ENCODE measurements at places on chromosomes 7 and 10.

DNA sequence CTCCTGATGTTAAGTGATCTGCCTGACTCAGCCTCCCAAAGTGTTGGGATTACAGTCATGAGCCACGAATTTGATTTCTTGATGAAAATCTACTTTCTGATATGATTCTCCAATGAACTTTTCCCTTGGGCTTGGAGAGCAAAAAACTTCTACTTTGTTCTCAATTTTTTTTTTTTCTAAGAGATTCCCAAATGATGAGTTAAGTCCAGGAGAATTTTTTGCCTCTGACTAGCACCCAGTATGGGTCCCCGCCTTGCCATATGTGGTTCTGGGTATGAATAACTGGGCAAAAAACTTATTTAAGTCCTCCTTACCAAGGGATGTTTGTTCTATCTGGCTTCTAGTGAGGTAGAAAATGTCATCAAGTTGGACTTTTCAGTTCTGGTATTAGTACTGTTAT, 147.9 kb upstream of the LYZL1 start:
- H3K4me1 ChIP-seq: no peaks in the 10 kb centered on the region
- H3K27me3 ChIP-seq: peaks cover 9% of the 10 kb centered on the region
- H3K4me3 ChIP-seq: no peak overlapping the region
- H3K27ac ChIP-seq: no peak overlapping the region
- H3K36me3 ChIP-seq: no peaks in the 10 kb centered on the region

DNA sequence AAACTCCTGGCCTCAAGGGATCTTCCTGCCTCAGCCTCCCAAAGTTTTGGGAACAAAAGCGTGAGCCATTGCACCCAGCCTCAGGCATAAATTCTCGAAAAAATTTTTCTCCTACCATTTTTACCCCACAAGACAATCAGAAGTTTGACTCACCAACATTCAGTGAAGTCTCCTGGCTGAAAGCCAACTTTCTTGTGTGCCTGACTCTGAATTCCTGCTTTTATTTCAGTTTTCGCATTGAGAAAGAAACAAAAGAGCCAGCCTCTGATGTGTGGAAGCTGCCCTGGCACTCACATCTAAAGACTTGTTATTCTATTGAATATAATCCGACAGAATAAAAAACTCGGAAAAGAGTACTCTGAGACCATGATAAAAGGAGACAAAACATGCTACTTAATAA, 402.9 kb downstream of the MAGI2 start:
- H3K27me3 ChIP-seq: no peaks in the 10 kb centered on the region
- no peak for DNase-seq
- H3K36me3 ChIP-seq: no peaks in the 10 kb centered on the region
- H3K4me1 ChIP-seq: no peaks in the 10 kb centered on the region

DNA sequence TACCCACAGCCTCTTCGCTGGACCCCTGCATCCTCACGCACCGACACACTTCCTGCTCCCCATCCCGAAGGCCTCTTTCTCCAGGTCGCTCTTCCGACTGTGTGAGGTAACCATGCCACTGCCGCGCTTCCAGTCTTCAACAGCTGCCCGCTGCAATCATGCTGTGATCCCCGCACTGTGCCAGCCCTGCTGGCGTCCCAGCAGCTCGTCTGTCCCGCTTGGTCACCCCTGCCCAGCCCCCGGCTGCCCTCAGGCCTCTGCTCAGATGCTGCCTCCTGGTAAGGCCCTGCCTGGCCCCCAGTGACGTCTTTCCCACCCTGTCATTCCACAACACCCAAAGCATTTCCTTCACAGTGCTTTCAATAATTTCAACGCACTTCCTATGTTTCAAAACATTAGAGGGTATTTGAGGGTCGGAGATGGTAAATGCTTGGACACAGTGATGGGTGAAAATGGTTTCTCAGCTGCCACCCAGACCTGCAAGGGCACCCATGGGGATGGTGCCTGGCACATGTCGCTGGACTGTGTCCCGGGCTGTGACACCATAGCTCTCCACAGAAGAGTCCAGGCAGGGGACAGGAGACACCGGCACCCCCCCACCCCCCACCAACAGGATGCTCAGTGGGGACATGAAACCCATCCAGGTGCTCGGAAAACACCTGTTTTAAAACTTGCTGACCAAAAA, 125.2 kb downstream of the MAD1L1 start:
- no peak overlapping the region for H3K27ac ChIP-seq
- no peak overlapping the region for H3K4me3 ChIP-seq
- DNase-seq: no peak
- H3K27me3 ChIP-seq: no peaks in the 10 kb centered on the region
- H3K36me3 ChIP-seq: peaks cover 7% of the 10 kb centered on the region

DNA sequence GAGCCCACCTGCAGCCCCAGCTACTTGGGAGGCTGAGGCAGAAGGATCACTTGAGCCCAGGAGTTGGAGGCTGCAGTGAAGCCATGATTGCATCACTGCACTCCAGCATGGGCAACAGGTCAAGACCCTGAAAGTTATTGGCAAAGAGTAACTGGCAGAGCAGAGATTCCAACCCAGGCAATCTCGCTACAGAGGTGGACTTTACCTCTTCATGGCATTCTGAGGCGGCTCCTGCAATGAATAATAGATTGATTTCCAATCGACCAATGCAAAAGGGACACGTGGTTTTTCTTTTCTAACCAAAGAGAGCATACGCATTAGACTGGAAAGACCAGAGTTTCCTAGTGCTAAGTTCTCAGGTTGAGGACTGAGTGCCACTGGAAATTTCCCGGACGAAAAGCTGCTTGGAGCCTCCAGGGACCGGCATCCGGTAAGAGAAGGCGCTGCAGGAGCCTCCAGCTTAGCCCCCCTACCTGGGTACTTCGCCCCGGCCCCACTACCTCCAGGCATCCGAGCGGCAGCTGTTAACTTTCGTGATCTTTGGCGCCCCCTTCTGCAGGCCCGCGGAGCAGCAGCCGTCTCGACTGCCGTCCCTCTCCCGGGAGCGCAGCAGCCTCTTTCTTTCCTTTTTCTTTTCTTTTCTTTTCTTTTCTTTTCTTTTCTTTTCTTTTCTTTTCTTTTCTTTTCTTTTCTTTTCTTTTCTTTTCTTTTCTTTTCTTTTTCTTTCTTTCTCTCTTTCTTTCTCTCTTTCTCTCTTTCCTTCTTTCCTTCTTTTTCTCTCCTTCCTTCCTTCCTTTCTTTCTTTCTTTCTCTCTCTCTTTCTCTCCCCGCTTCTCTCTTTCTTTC, 4.1 kb downstream of the MBLAC1 start:
- no peaks in the 10 kb centered on the region for H3K27me3 ChIP-seq
- H3K27ac ChIP-seq: no peak overlapping the region
- peak overlapping the region; percentile 18 for H3K4me3 ChIP-seq
- H3K36me3 ChIP-seq: peaks cover 12% of the 10 kb centered on the region
- H3K4me1 ChIP-seq: peaks cover 36% of the 10 kb centered on the region

GRCh38 chr7:143265017-143265693, 1.9 kb downstream of the GSTK1 start:
- H3K4me3 ChIP-seq: peak overlapping the region; percentile 97
- DNase-seq: no peak
- peaks cover 62% of the 10 kb centered on the region for H3K36me3 ChIP-seq

GRCh38 chr10:109928475-109928891, 5.2 kb upstream of the XPNPEP1 start:
- H3K4me3 ChIP-seq: no peak overlapping the region
- peaks cover 19% of the 10 kb centered on the region for H3K4me1 ChIP-seq
- H3K27me3 ChIP-seq: no peaks in the 10 kb centered on the region
- no peak overlapping the region for H3K27ac ChIP-seq

- DNase-seq: no peak
- H3K4me1 ChIP-seq: no peaks in the 10 kb centered on the region
- no peaks in the 10 kb centered on the region for H3K27me3 ChIP-seq
- H3K27ac ChIP-seq: no peak overlapping the region
These were observed 109.1 kb upstream of the GRM3 start for GRCh38 chr7:86534641-86535040.

- DNase-seq: no peak
- H3K36me3 ChIP-seq: no peaks in the 10 kb centered on the region
- H3K27ac ChIP-seq: no peak overlapping the region
These were observed 66.4 kb downstream of the MTURN start for GRCh38 chr7:30201161-30201666.

DNA sequence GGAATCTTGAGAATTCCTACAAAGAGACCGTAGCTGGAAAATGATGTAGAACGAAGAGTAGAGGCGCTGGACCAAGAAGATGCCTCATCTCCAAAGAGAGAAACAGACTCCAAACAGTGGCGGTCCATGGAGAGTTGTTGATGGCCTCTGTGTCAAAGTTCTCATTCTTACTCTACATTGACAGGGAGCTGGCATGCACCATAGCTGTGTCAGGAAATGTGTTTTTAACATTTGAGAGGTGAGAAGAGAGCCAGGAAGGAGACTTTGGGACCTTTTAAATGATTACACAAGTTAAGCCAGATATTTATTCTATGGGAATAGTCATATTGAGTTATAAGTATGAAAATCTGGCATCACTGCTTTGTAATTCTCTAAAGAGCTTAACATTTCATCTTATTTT, 61.5 kb upstream of the FERD3L start:
- H3K4me1 ChIP-seq: no peaks in the 10 kb centered on the region
- H3K27me3 ChIP-seq: no peaks in the 10 kb centered on the region
- no peak overlapping the region for H3K4me3 ChIP-seq
- no peaks in the 10 kb centered on the region for H3K36me3 ChIP-seq

GRCh38 chr10:31121757-31122577, 90.3 kb upstream of the ZNF438 start:
- H3K27ac ChIP-seq: no peak overlapping the region
- peaks cover 1% of the 10 kb centered on the region for H3K4me1 ChIP-seq
- no peaks in the 10 kb centered on the region for H3K36me3 ChIP-seq
- no peak overlapping the region for H3K4me3 ChIP-seq

GRCh38 chr7:149790146-149790548, 16.8 kb upstream of the ZNF467 start:
- no peak overlapping the region for H3K27ac ChIP-seq
- H3K36me3 ChIP-seq: no peaks in the 10 kb centered on the region
- peaks cover 3% of the 10 kb centered on the region for H3K4me1 ChIP-seq
- no peak overlapping the region for H3K4me3 ChIP-seq

DNA sequence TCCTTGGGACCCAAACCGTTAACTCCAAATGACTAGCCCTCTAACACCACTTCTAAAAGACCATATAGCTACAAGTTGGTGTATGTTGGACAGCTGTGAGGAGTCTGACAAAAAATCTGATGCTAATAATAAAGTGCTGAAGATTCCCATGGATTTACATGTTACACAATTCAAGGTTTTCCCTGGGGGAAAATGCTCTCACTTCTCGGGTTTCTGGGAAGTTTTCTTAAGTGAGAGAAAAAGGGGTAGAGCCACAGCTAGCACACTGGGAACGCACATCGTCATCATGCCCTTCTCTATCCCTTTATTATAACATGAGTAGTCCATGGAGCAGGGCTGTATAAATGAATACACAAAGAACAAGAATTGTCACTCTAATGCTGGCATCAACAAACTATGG, 162.1 kb downstream of the CHCHD3 start:
- peaks cover 5% of the 10 kb centered on the region for H3K36me3 ChIP-seq
- no peaks in the 10 kb centered on the region for H3K27me3 ChIP-seq
- H3K4me3 ChIP-seq: no peak overlapping the region
- no peak for DNase-seq
- no peak overlapping the region for H3K27ac ChIP-seq
- no peaks in the 10 kb centered on the region for H3K4me1 ChIP-seq

DNA sequence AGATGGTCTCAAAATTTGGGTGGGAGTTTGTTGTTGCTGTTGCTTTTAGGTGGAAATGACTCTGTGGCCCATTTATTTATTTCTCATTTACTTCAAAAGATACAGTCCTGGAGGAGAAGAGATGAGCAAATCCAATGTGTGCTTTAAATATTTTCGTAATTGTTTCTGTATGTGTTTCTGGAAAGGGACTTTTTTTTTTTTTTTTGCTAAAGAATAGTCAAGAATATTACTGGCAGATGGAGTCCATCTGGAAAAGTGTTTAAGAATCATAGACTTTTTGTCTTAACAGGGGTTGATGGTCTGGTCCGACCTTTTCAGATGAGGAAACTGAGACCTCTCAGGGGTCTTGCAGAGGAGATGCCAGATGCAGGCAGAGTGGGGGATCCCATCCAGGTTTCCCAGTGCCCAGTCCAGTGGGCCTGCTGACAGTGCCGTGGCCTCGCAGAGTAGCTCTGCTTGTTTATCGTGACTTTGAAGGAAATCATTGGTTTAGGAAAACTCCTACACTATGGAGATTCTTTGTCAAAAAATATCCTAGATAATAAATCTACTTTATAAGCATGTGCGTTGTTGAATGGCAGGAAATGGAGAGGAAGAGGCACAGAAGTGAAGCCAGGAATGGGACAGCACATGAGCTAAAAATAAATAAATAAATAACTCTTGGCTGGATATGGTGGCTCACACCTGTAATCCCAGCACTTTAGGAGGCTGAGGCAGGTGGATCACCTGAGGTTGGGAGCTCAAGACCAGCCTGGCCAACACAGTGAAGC, 164.3 kb upstream of the SVIL start:
- no peaks in the 10 kb centered on the region for H3K36me3 ChIP-seq
- no peaks in the 10 kb centered on the region for H3K4me1 ChIP-seq
- no peak for DNase-seq
- no peak overlapping the region for H3K27ac ChIP-seq
- no peaks in the 10 kb centered on the region for H3K27me3 ChIP-seq

GRCh38 chr7:69622960-69623359, 24.7 kb downstream of the AUTS2 start:
- H3K27me3 ChIP-seq: peaks cover 10% of the 10 kb centered on the region
- H3K27ac ChIP-seq: no peak overlapping the region
- no peaks in the 10 kb centered on the region for H3K36me3 ChIP-seq

DNA sequence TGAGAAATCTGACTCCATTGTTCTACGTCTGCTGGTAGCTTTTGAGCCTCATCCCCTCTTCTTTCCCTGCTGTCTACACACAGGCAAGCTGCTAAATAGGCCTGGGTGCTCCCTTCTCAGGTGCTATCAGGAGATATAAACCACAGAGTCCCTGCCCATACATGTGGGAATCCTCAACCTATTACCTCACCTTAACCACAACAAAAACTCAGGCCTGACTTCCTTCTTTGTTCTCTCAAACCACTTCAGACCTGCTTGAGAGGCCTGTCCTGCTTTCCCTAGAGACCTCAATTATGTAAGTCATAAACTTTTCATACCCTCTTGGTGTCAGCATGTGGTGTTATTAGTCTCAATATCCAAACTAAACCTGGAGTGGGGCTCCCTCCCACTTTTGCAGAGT, 75.0 kb upstream of the MAGI2 start:
- no peak overlapping the region for H3K27ac ChIP-seq
- no peaks in the 10 kb centered on the region for H3K27me3 ChIP-seq
- H3K36me3 ChIP-seq: no peaks in the 10 kb centered on the region
- H3K4me3 ChIP-seq: no peak overlapping the region

GRCh38 chr7:44633254-44634186, 27.1 kb downstream of the OGDH start:
- H3K4me1 ChIP-seq: peaks cover 94% of the 10 kb centered on the region
- no peak overlapping the region for H3K4me3 ChIP-seq
- H3K27me3 ChIP-seq: no peaks in the 10 kb centered on the region
- H3K27ac ChIP-seq: peak overlapping the region; percentile 89
- peaks cover 67% of the 10 kb centered on the region for H3K36me3 ChIP-seq

DNA sequence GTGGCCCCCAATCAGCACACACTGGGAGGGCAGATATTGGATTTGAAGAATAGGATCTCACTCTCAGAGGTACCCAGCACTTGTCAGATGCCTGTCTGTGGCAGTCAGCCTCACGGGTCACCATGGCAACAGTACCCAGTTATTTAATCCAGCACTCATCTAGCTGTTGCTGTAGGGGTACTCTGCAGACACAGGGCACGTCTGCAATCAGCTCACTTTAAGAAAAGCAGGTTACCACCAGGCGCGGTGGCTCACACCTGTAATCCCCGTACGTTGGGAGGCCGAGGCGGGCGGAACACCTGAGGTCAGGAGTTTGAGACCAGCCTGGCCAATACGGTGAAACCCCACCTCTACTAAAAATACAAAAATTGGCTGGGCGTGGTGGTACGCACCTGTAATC, 11.9 kb downstream of the SFXN4 start:
- DNase-seq: no peak
- no peak overlapping the region for H3K4me3 ChIP-seq
- no peak overlapping the region for H3K27ac ChIP-seq
- peaks cover 3% of the 10 kb centered on the region for H3K4me1 ChIP-seq
- no peaks in the 10 kb centered on the region for H3K27me3 ChIP-seq

Measured in activated CD8-positive, alpha-beta T cell treated with anti-CD3 and anti-CD28 coated beads, Interleukin-2, amount 10 ng/mL, durations not matched to agents 7 days and 5 days (primary cell).